Stromal cell of bone marrow (primary cell): ENCODE measurements at places on chromosomes 4 and X.
A peak's percentile ranks its signal among the peaks of the same experiment; 100 is the strongest.

DNA sequence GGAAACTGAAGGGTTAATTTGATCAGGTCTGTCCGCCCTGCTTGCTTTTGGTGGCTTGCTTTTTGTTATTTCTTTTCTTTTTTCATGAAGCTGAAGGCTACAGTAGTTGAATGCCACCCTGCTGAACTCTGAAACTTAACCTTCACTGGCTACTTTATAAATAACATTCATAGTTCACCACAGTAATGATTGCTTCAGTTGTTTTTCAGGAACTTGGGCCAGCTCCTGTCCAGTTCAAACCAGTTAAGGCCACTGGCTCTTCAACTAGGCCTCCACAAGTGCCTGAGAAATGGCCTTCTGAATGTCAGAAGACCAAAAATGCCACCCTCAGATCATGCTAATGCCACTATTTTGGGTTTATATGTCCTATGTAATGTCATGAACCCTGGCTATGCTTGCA lies 7.7 kb upstream of the ASB9 start:
- DNase-seq = no peak

GRCh38 chr4:37935026-37935425 lies 25.2 kb upstream of the PTTG2 start:
- no peak for DNase-seq

DNA sequence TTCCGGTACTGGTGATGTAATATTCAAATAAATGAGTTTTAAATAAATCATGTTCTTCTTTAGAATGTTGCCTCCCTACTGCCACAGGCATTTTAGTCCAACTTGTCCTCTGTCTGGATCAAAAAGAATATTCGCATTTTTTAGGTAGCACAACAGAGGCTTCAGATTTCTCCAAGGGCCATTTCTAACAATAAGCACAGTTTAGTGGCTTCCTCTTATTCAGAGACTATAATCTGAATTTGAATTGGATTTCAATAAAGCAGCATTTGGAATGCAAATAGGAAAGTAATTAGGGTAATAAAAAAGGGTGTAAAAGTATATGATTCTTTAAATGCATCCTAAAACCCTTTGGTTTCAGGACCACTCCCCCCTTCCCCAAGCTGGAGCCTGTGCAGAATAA lies 167.9 kb upstream of the GLRA2 start:
- no peak for DNase-seq

DNA sequence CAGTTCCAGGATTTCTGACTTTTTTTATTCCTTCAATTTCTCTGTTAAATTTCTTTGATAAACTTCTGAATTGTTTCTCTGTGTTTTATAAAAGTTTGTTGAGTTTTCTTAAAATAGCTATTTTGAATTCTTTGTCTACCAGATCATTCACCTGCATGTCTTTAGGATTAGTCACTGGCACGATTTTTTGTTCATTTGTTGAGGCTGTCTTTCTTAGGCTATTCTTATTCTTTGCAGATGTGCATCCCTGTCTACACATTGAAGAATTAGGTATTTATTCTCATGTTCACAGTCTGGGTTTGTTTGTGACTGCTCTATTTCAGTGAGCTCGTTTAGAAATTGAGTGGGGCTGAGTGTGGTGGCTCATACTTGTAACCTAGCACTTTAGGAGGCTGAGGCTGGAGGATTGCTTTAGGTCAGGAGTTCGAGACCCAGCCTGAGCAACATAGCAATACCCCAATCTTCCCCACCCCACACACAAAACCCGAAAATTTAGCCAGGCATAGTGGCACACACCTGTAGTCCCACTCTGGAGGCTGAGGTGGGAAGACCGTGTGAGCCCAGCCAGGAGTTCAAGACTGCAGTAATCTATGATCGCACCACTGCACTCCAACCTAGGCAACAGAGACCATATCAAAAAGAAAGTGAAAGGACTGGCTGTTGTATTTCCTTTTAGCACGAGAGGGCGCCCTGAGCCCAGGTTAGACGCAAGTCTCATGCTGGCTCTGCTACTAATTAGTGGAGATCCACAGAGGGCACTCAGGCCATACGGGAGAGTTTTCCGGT lies 42.0 kb downstream of the F8 start:
- DNase-seq = peak; percentile 48

GRCh38 chr4:159174645-159175084 lies 71.8 kb downstream of the RAPGEF2 start:
- no peak for DNase-seq

DNA sequence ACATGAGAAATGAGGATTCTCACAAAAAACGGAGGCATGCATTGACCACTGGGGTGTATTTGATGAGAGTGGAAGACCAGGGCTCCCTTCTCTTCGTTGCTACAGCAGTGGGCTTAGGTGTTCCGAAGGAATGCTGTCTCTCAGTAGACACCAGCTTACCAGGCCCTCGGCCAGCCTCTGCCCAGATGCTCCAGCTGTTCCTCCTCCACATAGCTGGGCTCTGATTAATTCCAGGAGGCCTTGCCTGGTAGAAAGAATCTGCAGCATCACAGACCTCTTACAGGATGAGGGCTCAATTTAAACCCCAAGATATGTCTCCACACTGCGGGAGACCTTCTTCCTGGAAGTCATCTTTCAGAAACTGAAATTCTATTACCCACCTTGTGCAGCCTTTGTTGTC lies 346.6 kb upstream of the TENM3 start:
- DNase-seq = no peak

DNA sequence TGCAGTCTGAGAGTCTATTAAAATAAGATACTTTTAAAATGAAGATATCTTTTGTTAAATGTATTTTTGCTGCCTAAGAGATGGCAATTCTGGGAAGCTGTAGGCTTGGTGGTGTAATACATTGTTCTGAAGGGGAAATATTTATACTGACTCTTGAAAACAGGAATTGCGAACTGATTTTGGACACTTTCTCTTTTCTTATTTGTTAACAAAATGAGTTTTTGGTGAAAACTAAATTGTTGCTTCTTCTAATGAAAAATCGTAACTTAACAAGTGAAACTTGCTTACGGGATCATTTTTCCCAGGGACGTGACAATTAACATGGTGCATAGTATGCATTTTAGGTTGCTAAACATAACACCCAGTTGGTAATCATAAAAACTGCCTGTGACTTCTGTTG lies 71.0 kb downstream of the RAPGEF2 start:
- no peak for DNase-seq

- no peak for DNase-seq
Measured at GRCh38 chr4:187972135-187972534, 23.4 kb upstream of the ZFP42 start.

GRCh38 chr4:138775890-138776289 lies 239.7 kb upstream of the NOCT start:
- DNase-seq = no peak

DNA sequence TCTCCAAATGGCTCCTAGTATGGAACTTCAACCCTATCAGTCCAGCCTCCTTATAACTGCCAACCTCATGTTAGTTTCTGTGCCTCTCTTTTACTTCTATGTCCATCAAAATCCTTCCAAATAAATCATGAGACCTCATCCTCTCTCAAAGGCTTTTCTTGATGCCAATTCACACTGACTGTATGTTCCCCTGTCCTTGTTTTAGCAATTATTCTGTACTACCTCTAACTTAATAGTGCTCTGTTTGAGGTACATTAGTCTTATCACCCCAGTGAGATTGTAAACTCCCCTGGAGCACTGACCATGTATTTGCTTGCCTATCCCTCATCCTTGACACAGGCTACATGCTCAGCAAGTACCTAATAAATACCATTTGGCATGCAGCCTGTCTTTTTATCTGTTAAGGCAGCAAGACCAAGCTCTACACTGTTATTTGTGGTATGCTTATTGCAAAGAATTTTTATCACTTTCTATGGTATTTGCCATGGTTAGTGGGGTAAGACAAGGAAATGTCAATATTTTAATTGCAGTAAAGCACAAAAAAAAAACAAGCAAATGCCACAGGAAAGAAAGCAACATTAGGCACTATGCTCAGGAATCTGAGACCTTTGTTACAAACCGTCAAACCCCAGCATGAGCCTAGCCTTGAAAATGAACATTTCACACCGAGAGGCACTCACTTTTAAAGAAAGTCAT lies 119.2 kb downstream of the SMARCA1 start:
- DNase-seq = no peak

GRCh38 chr4:37602454-37603069 lies 83.6 kb downstream of the RELL1 start:
- no peak for DNase-seq

- no peak for DNase-seq
Measured at GRCh38 chr4:7365462-7366179, 69.1 kb downstream of the PSAPL1 start.

- DNase-seq = no peak
Measured at GRCh38 chr4:54186371-54186770, 42.7 kb upstream of the PDGFRA start.

- no peak for DNase-seq
Measured at GRCh38 chr4:91345632-91346031, 958.1 kb upstream of the GRID2 start.

GRCh38 chrX:17616936-17617335 lies 120.4 kb upstream of the SCML1 start:
- DNase-seq = no peak

GRCh38 chr4:112343330-112344080 lies 46.3 kb downstream of the ALPK1 start:
- no peak for DNase-seq

GRCh38 chrX:46200413-46200812 lies 344.8 kb downstream of the ZNF674 start:
- DNase-seq = no peak

DNA sequence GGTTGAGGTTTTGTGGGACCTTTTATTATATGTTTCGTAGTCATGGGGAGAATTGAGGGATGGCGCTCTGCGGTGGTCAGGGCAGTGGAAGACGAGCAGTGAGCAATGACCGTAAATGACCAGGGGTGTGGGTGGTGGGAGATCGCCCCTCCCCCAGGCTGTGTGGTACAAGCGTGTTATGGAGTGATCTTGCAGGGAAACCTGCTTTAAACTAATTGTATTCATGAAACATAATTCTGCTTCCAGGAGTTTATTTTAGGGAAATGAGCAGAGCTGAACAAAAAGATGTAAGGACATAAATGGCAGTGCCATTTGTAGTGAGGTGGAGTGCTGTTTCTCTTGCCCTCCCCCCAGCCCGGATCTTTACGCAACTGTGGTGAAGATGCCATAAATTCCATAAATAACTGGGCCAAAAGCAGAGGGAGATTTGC lies 20.2 kb downstream of the GYG2 start:
- DNase-seq = no peak

- DNase-seq = peak; percentile 47
Measured at GRCh38 chr4:88104902-88105610, 53.4 kb downstream of the ABCG2 start.
